ENCODE measurements at places on chromosomes 16 and 17.

GRCh38 chr17:34368196-34368945, 5.3 kb upstream of the CCL1 start:
- DNase-seq: no peak

DNA sequence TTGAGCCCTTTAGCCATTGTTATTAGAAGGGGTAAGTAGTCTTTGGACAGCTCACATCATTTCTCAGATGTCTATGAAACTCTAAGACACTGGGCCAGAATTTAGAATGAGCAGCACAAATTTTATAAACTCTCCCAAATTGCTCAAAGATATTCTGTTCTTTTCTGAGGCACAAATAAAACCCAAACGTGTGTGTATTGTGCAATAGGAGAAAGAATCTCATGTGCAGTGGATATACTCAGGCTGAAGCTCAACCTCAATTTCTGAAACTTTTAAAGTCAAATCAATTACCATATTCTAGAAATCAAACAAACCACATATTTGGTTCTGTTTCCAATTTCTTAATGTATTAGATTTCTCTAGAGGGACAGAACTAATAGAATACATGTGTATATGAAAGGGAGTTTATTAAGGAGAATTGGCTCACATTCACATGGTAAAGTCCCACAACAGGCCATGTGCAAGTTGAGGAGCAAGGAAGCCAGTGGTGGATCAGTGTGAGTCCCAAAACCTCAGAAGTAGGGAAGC, 403.6 kb downstream of the RBFOX1 start:
- DNase-seq: no peak

DNA sequence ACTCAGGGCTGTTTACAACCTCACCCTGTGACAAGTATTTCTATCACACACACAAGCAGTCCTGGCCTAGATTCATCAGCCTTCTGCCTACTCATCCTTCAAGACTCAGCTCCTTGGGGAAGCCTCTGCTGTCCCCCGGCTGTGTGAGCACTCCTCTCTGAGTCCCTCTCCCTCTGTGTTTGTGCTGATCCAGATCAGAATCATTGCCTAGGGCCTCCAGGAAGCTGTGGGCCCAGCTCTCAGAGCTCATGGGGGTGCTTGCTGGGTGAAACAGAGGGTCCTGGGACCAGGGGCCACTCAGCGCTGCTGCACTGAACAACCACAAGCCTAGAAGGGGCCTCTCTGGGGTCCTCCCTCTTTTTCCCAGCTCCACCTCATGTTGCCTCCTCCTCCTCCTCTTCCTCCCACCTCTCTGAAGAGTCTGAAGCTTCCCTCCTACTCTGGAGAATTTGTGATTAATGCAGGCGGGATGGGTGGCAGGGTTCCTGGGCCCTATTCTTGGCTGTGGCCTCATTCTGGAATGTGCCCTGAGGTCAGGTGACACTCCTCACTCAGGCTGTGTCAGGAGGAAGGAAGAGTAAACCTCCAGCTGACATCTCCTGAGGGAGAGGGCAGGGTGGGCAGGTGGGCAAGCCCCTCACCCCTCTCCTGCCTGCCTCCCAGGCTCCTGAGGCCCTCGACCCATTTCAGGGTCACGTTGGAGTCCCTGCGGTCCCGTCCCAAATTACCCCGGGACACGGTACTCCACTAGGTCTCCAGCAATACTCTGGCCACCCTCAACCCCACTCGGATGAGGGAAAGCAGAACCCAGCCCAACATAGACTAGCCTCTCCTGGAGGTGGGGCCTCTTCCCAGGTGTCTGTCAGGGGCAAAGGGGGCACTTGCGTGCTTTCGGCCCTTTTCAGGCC, 10.1 kb downstream of the WFIKKN2 start:
- no peak for DNase-seq

DNA sequence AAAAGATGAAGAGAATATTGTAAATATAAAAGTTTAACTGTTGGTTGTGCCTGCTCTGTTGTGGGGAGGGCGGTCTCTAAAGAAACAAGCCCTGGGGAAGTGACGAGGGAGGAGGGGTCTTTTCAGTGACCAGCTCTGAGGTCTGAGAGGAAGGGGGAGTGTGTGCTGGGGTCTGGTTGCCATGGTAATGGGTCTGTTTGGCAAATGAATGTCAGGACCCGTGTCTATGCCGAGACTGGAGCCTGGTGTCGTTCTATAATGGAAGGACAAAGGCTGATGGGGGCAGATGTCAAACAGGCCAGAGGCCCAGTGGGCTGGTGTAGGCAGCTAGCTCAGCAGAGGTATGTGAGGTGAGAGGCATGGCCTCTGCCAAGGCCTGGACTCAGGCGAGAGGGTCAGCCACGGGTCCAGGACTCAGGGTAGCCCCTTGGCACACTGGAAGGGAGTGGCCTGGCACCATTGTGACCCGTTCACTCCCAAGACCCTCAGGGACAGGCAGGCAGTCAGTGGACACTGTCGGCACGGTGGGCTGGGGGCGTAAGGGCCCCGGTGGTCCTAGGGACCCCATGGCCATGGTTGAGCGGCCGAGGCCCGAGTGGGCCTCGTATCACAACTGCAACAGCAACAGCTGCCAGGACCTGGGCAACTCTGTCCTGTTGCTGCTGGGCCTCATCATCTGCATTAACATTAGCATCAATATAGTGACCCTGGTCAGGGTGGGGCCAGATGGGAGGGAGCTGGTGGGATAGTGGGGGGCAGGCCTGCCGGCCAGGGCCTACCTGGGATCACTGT, at the start of gene SPEM1:
TSS of gene SPEM1 (plus strand) at position 506 of the 792 bp plus-strand sequence. CDS start at position 567, 61 bp downstream.
- no peak for DNase-seq

- no peak for DNase-seq
Observed at GRCh38 chr17:75908201-75908600, 3.5 kb upstream of the MRPL38 start.

GRCh38 chr17:47172696-47173565, 16.2 kb downstream of the CDC27 start:
- no peak for DNase-seq

DNA sequence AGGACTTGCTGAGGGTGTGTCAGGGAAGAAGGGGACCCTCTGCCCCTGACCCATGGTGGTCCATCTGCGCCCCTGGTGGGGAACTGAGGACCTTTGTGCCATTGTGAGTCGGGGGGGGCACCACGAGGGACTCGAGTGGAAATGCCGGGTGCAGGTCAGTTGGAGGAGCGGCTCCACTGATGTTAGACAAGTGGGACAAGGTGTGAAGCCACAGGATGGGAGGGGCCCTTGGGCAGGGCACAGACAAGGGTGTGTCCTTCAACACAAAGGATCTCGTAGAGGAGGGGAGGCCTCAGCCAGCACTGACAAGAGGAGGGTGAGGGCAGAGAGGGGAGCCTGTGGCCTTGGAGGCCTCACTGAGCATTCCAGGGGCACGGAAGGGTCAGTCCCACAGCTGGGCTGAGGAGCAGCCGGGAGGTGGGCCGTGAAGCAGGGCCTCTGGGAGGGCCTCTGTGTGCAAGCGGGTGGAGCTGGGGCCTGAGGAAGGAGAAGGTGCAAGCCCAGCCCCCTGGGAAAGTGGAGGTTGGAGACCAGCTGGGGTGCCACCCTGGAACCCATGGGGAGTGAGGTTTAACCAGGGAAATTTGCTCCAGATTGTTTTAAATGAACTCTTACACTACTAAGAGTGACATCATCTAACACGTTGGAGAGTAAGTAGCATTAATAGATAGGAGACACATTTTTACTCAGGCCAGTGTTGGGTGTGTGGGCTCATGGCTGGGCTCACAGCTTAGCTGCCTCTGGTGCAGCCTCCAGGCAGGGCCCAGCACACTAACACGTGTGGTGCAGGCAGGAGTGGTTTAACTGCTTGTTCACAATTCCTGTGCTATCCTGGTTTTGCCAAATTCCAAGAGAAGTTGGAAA, 27.9 kb downstream of the NARF start:
- DNase-seq: no peak

- DNase-seq: no peak
Observed at GRCh38 chr16:11060842-11061241, 116.5 kb downstream of the CLEC16A start.

Measured in LNCaP clone FGC (cell line).